ENCODE measurements at places on chromosomes 2 and 18. TPM values are rescaled to one million over a fixed set of nuclear protein-coding genes. Genes with fewer than 3 reads are reported as not detected.
A peak's percentile ranks its signal among the peaks of the same experiment; 100 is the strongest.

DNA sequence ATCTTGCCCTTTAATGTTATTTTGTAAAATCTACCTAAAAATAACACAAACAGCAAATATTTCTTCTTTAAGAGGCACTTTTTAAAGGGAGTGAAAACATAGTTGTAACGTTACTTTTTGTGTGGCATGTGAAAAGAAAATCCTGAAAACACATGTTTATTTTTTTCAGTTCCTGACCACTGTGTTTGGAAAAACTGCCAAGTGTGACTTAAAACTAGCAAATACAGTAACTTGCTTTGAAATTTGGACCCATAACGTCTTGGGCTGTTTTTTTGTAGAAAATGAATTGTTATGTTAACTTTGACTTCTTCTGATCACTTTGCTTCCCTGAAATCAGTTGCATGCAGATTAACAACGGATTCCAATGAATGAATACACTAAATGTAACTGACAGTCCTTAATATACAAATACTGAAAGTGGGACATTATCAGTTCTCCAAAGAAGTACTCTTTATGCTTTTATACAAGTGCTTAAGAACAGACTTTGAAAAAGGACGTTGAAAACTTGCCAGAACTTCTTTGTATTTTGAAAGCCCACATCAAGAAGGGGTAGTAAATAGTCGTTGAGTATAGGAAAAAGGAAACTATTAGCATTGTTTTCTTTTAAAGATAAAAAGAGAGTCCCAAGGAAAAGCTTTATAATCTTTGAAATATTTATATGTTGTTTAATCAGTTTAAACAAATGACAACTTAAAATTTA, 96.1 kb upstream of the ZEB2 start:
- DNase-seq: no peak

GRCh38 chr18:59597049-59597448, 100.2 kb downstream of the CCBE1 start:
- no peak for DNase-seq

DNA sequence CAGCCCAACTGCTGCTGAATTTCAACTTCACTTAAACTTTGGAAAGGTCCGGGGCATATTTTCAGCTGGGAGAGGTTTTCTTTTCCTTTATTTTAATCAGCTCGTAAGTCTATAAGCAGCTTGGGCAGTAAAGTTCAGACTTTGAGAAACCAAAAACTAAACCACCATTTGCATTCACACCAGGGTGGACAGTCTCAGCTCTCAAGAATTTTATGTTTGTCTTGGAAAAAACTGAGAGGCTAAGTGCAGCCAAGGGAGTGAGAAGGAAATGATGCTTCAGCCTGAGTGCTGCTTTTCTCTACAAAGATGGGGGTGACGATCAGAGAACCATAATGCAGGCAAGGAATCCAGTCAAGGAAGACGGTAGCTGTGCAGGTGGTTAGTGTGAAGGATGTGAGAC, 30.2 kb downstream of the MCFD2 start:
- no peak for DNase-seq

- peak; percentile 30 for DNase-seq
These were observed 24.3 kb upstream of the VIT start for GRCh38 chr2:36672199-36672598.

DNA sequence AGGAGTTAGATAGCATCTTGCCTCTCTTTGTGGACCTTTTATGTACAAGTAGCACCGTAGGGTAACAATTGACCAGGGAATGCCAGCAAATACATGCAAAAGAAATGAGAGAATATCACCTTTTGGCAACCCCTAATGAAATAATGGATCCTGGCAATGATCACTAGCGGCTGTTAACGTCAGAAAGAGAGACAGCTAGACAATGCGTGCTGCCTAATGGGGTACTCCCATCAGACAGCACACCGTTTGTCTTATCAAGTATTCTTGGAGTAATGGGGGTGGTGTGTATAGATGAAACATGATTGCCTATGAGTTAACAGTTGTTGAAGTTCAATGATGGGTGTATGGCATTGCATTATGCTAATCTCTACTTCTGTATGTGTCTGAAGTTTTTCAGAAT, 1.6 kb downstream of the ELAC1 start:
- no peak for DNase-seq

DNA sequence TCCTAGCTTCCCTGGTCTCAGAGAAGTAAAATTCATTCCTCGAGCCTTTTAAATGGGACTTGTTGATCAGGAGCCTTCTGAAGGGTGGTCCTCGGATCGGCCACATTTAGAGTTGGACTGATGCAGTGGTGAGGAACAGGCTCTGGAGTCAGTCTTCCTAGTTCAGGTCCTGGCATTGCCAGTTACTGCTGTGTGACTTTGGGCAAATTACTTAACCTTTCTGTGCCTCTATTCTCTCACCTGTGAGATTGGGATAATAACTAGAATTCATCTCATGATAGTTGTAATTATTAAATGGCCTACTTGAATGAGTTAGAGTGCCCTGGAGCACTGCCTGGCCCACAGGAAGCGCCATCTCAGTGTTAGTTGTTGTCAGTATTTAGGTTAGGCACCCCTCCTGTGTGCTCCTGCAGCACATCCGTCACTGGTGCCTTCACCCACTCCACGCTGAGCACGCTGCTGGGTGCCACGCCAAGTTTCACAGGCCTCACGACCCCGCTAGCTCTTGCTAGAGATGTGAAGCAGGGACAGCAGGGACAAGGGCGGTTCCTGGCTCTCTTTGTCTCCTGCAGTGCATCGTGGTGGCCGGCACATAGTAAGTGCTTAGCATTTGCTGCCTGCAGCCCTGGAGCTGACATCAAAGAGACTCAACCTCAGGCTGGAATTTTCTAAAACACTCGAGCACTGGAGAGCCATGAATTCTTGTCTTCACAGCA, 122.9 kb downstream of the FAM210A start:
- DNase-seq: no peak

DNA sequence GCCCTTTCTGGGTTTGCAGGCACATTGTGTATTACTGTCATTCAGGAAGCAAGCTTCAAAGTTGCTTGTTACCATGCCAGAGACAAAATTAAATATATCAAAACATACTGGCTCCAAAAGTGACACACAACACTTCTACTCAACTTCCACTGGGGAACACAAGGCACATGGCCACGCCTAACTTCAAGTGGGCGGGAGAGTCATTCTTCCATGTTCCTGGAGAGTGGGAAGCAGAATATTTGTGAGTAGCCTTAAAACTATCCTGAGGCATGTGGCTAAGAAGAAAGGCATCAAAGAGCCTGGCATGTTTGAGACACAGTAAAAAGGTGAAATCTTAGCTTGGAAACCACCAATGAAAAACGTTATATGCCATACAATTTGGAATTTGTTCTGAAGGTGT, 90.5 kb upstream of the TACR1 start:
- no peak for DNase-seq

DNA sequence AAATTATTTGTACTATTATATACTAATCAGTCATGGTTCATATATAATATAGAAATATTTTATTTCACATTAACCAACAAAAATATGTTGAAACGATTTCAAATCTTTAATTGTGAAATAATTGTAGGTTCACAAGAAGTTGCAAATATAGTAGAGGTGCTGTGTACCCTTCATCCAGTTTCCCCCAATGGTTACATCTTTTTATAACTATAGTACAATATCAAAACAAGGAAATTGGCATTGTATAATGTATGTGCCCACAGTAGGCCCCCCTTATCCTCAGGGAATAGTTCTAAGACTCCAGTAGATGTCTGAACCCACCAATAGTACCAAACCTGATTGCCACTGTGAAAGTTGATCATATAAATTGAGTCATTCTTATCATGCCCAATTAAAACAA, 7.4 kb upstream of the CYB5A start:
- no peak for DNase-seq

GRCh38 chr2:128809880-128810279, 491.2 kb upstream of the HS6ST1 start:
- DNase-seq: no peak

- no peak for DNase-seq
These were observed 403.5 kb downstream of the PARD3B start for GRCh38 chr2:204948822-204949221.

SERPINB5 gene
- 0.07 TPM for total RNA-seq

TSPYL6 gene
- total RNA-seq: not detected

CFAP65 gene
- total RNA-seq: under 0.01 TPM
